ENCODE measurements at places on chromosomes 4 and X. TPM values are rescaled to one million over a fixed set of nuclear protein-coding genes. Genes with fewer than 3 reads are reported as not detected.

Gene COX18
- 18.8 TPM for total RNA-seq

Gene TMSB15C
- total RNA-seq = 0.58 TPM

Gene SPP1
- 7.8 TPM for total RNA-seq

Gene FAM13A
- 10.5 TPM for total RNA-seq

Gene AMOT
- 1.6 TPM for total RNA-seq

Gene ADH1B
- total RNA-seq = 317 TPM

Gene VSIG1
- total RNA-seq = 0.43 TPM

Gene ANAPC10
- 27.5 TPM for total RNA-seq

Gene PNMA6F
- not detected for total RNA-seq

Gene GCNA
- 4.3 TPM for total RNA-seq

Gene TRAM1L1
- 1.6 TPM for total RNA-seq

Gene PRDM8
- 6.2 TPM for total RNA-seq

Gene TCEAL7
- total RNA-seq = 10.0 TPM

Gene CXXC4
- not detected for total RNA-seq

Gene ARAP2
- total RNA-seq = 0.12 TPM

Gene POU4F2
- not detected for total RNA-seq

Gene DUX4
- total RNA-seq = not detected

Gene SEL1L3
- 32.6 TPM for total RNA-seq

Gene MAP7D2
- total RNA-seq = 0.09 TPM

Gene FGF16
- total RNA-seq = 1.6 TPM

Gene PDE5A
- 20.4 TPM for total RNA-seq

Gene CLIC2
- 0.51 TPM for total RNA-seq

Gene UGT2A1
- not detected for total RNA-seq

Gene ADAM29
- total RNA-seq = not detected

Gene MAGEC1
- total RNA-seq = not detected

Gene POU3F4
- not detected for total RNA-seq

Gene FAM149A
- 6.8 TPM for total RNA-seq

Gene RBM47
- total RNA-seq = 2.6 TPM

Gene TBC1D9
- 21.7 TPM for total RNA-seq

Gene PPP2R2C
- total RNA-seq = not detected

Gene LAGE3
- 72.6 TPM for total RNA-seq

Gene CXCL6
- total RNA-seq = 18.8 TPM

Gene CLNK
- total RNA-seq = not detected

Gene CDKN2AIP
- 22.6 TPM for total RNA-seq

Gene CYBB
- 0.12 TPM for total RNA-seq

Gene SNCA
- total RNA-seq = 0.43 TPM

Gene MYOZ2
- total RNA-seq = 8.8 TPM

Gene TEX13D
- not detected for total RNA-seq

Gene DDX3X
- total RNA-seq = 122 TPM

Gene SHISA3
- total RNA-seq = 3.7 TPM

Gene UGT2B15
- not detected for total RNA-seq

Gene DOK7
- not detected for total RNA-seq

Gene OTC
- total RNA-seq = not detected

Gene GIMD1
- not detected for total RNA-seq

Gene GNRHR
- not detected for total RNA-seq
